ENCODE measurements at places on chromosomes 6 and 20.

GRCh38 chr6:122799916-122800686, 11.0 kb downstream of the SMPDL3A start:
- DNase-seq, result no peak

- no peak for DNase-seq
Measured at GRCh38 chr6:154815938-154816820, 83.0 kb downstream of the SCAF8 start.

GRCh38 chr6:47047479-47048407, 5.6 kb upstream of the ADGRF1 start:
- no peak for DNase-seq

DNA sequence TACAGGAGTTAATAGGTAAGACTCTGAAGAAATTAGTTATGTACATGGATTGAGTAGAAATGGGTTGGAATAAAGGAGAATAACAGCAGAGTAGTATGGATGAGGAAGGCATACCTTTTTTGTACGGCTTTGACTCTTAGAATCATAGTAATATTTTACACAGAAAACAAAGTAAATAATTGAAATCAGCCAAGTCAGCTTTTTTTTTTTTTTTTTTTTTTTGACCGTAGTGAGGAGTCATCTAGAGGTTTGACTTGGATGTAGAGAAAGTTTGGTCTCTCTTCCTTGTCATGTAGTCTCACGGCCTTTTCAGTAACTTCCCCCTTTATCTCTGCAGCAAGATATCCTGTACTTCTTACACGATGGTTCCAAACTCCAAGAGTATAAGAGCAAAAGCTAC, 158.9 kb downstream of the FLRT3 start:
- DNase-seq, result no peak

DNA sequence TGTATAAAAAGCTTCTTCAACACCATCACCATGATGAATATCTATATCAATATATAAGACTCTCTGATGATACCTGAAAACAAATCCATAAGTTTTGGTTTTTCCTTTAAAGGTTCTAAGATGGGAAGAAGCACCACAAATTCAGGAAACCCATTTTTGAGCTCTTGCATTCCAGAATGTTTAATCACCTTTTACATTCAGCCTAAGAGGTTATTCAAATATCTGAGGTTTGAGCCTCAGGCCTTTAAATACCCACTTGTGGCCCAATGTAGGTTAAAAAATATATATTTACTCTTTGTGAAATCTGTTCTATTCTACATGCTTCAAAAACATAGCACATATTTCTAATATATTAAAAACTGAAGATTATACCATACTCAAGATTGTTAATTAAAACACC, 17.6 kb downstream of the HDAC2 start:
- no peak for DNase-seq

GRCh38 chr6:150076196-150076893, 7.4 kb upstream of the ULBP3 start:
- no peak for DNase-seq

- no peak for DNase-seq
Measured at GRCh38 chr6:35213824-35214756, at the start of gene SCUBE3. SCUBE3 (plus strand) TSS chr6:35213956; CDS start chr6:35214419, 463 bp downstream.

DNA sequence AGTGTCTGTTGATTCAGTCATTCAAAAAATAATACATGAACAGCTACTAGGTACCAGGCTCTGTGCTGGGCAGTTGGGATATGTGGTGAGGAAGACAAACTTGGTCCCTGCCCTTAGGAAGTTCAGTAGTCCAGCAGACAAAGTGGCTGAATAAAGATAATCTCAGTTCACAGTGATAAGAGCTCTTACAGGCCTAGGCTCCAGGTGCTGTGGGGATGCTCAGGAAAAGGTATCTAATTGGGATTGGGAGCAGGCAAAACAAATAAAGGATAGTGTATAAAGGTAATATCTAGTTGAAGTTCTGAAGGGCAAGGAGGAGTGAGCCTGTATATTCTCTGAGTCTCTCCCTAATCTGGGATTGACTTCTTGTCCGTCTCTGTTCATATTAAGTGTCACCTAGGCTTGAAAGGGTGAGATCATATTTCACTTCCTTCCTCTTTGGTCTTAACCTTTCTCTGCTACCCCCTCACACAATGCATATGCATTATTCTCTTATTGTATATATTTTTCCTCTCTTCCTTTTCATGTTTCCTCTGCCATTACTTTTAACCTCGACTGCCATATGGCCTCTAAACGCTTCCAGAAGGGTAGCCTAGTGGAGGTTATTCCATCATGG, 13.5 kb downstream of the PTPN1 start:
- no peak for DNase-seq

- no peak for DNase-seq
Measured at GRCh38 chr20:13794667-13795066, 9.8 kb downstream of the NDUFAF5 start.

DNA sequence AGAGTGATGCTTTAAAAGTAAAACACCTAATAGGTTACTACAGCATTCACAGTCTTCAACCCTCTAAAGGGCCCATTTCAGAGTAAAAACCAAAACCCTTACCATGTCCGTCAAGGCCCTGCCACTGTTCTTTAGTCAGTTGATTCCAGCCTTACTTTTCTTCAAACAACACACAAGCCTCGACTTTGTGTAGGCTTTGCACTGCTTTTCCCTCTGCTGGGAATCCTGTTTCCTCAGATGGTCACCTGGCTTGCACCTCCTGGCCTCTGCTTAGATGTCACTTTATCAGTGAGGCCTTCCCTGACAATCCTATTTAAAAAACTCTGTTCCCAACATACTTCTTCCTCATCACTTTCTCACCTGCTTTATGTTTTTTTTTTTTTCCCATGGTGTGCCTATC, 77.1 kb upstream of the FLRT3 start:
- no peak for DNase-seq
